ENCODE measurements at places on chromosomes 2 and 18.

GRCh38 chr2:79638954-79639353 is 126.1 kb downstream of the CTNNA2 start:
- no peak for DNase-seq

GRCh38 chr2:84280873-84281272 is 178.2 kb downstream of the SUCLG1 start:
- DNase-seq, result no peak

DNA sequence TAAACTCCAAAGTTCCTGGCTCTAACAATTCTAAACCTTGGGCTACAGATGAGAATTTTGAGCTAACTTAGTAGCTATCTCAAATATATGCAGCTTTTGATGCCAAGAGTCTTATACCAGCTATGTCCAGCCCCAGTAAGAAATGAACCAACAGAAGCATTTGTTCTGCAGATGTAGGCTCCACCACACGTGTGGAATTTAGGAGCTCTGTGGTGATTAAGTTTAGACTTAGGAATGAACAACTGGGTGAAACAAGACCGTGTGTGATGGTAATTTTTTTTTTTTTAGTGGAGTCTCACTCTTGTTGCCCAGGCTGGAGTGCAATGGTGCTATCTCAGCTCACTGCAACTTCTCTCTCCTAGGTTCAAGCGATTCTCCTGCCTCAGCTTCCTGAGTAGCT is 179.7 kb downstream of the ANKRD30B start:
- no peak for DNase-seq

- no peak for DNase-seq
Measured at GRCh38 chr2:232415138-232415690, 8.6 kb downstream of the ALPG start.
